Left kidney (tissue), 8 donors: ENCODE measurements at places on chromosomes 1 and 21. TPM values are rescaled to one million over a fixed set of nuclear protein-coding genes. Genes with fewer than 3 reads are reported as not detected.

GRCh38 chr1:162835157-162835899 is 25.6 kb downstream of the CCDC190 start:
- no peak for DNase-seq

Gene ANKRD45
- 5.9 TPM for polyA plus RNA-seq

DNA sequence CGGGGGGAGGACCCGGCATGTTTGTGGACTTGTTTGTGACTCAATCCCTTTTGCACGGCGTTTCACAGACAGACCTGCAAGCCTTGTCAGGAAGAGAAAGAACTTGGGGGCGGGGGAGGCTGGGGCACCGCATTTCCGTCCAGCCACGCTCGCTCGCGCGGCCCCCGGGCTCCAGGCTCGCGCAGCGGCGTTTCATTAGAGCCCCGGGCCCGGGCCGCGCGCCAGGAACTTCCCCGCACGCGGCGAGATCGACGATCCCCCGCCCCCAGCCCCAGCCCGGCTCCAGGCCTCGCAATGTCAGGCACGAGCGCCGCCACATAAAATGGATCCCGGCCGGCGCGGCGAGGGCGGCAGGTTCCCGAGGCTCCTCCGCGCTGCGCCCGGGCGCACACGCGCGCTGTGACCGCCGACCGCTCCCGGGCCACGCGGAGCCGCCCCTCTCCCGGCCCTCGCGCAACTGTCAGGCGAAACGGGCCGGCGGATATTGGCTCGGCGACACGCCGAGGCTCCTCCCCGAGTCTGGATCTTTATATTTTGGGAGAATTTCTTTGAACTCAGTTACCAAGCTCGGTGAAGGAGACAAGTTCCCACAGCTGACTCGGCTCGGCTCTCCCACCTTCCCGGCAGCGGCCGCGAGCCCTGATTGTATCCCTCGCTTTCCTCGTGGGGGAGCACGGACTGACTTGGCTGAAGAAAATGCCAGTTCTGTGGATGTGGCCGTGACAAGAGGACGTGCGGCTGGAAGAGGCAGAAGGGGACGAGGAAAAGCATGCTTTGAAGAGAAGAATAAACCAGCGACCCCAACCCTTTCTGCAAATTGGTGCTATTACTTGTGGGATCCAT is at the start of gene KIF26B:
TSS of gene KIF26B (plus strand) at position 557 of the 843 bp plus-strand sequence. CDS start 440 bp downstream, outside the sequence.
- no peak for DNase-seq

GRCh38 chr21:16363518-16363917 is 633.7 kb downstream of the USP25 start:
- peak; percentile 12 for DNase-seq

- no peak for DNase-seq
These were observed 28.5 kb upstream of the ANGPTL1 start for GRCh38 chr1:178899402-178899801.

- DNase-seq = no peak
These were observed 7.0 kb downstream of the OLFML2B start for GRCh38 chr1:162016631-162017030.
